Lung (tissue), 17 donors: ENCODE measurements at places on chromosomes 3 and 15.

DNA sequence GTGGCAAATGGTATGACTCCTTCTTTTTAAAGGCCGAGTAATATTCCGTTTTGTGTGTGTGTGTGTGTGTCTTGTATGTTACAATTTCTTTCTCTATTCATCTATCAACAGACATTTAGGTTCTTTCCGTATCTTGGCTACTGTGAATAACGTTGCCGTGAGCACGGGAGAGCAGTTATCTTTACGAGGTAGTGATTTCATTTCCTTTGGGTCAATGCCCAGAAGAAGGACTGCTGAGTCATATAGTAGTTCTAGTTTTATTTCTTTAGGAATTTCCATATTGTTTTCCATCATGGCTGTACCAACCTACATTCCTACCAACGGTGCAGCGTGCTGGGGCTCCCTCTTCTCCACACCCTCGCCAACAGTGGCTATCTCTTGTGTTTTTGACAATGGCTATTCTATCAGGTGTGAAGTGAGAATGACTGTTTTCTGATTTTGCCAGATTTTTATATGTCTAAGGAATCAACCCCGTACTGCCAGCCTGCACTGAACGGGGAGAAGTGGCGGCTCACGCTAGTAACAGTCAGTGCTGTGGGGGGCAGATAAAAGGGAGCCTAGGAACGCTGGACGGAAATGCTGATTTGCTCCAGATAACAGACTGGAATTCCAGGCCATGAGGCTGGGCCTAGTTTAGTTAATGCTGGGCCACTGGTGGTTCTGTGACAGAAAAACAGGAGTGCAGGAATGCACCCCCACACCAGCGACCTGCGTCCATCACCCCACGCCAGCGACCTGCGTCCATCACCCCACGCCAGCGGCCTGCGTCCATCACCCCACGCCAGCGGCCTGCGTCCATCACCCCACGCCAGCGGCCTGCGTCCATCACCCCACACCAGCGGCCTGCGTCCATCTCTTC lies 168.1 kb downstream of the XXYLT1 start:
- no peaks in the 10 kb centered on the region for H3K27me3 ChIP-seq
- DNase-seq, result peak; percentile 56
- H3K27ac ChIP-seq, result peak overlapping the region; percentile 54
- H3K4me3 ChIP-seq, result no peak overlapping the region

- DNase-seq, result no peak
- H3K36me3 ChIP-seq, result peaks cover 1% of the 10 kb centered on the region
- H3K27ac ChIP-seq, result no peak overlapping the region
Observed at GRCh38 chr3:114525278-114525677, 231.4 kb downstream of the TIGIT start.

DNA sequence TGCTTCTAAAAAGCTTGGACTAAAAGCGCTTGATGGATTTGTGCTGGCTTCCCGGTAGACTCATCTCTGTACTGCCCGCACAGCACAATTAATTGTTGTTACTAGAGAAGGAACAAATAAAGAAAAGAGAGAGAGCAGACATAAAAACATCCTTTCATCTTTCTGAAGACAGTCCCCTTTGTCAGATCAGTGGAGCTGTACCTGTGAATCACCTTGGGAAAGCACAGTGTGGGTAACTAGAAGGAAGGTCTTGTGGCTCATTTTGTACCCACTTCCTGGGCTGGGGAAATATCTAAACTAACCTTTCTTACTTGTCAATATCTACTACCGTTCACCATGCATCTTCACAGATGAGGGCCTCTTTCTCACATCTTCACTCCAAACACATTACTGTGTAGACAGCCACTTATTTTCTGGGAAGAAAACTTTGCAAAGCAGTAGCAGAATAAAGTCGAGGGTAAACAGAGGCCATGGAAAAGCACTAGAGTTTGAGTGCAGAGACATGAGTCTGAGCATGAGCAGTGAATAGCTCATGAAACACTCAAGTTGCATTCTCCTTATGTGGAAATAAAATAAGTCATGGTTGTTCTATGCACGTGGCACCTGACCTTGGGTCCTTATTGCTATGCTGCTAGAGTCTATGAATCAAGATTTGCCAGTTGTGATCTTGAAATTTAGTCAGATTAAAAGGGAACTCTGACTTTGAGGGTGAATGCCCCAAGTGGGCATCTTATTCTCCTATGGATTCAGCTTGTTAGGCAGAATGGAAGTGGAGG lies 169.3 kb downstream of the LPP start:
- no peak overlapping the region for H3K27ac ChIP-seq
- no peaks in the 10 kb centered on the region for H3K4me1 ChIP-seq
- no peak overlapping the region for H3K4me3 ChIP-seq
- no peaks in the 10 kb centered on the region for H3K27me3 ChIP-seq
- DNase-seq, result no peak
- peaks cover 1% of the 10 kb centered on the region for H3K36me3 ChIP-seq

GRCh38 chr15:26805470-26805869 lies 32.6 kb upstream of the GABRB3 start:
- no peaks in the 10 kb centered on the region for H3K36me3 ChIP-seq
- H3K27me3 ChIP-seq, result no peaks in the 10 kb centered on the region
- no peak overlapping the region for H3K27ac ChIP-seq
- DNase-seq, result no peak
- no peak overlapping the region for H3K4me3 ChIP-seq

DNA sequence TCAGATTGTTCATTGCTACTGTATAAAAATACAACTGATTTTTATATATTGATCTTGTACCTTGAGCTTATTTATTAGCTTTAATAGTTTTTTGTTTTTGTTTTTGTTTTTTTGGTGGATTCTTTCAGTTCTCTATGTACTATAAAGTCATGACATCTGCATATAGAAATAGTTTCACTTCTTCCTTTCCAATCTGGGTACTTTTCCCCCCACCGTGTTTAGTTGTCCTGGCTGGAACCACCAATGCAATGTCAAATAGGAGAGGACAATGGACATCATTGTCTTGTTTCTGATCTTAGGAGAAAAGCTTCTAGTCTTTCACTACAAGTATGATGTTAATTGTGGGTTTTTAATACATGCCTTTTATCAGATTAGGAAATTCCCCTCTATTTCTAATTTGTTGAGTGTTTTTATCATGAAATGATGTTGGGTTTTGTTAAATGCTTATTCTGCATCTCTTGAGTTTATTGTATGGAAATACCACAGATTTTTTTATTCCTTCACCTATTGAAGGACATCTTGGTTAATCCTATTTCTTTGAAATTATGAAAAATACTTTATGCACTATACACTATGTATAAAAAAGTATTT lies 2.8 kb upstream of the XCR1 start:
- no peak overlapping the region for H3K4me3 ChIP-seq
- H3K27me3 ChIP-seq, result no peaks in the 10 kb centered on the region
- DNase-seq, result no peak
- no peak overlapping the region for H3K27ac ChIP-seq

DNA sequence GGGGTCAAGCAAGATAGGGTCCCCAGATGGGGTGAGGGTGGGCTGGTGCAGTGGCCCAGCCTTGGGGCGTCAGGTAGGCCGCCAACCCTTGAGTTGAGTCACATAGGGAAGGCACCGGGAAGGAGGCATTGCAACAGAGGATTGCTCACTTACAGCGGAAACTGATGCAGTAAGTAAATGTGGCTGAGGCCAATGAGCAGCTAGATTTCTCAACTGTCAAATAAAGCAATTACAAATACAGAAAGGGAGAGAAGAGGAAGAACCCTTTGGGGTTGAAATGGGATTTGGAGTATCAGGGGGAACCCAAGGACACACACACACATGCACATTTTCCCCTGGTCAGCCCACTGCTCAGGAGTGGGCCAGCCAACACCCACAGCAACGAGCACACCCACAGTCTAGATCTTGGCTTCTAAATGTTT lies 44.0 kb downstream of the CHSY1 start:
- no peak overlapping the region for H3K4me3 ChIP-seq
- no peaks in the 10 kb centered on the region for H3K27me3 ChIP-seq
- no peaks in the 10 kb centered on the region for H3K36me3 ChIP-seq
- DNase-seq, result no peak
- H3K4me1 ChIP-seq, result peaks cover 12% of the 10 kb centered on the region

- DNase-seq, result peak; percentile 59
- H3K4me3 ChIP-seq, result no peak overlapping the region
- H3K36me3 ChIP-seq, result peaks cover 12% of the 10 kb centered on the region
- no peaks in the 10 kb centered on the region for H3K4me1 ChIP-seq
Observed at GRCh38 chr3:194615226-194615625, 18.0 kb downstream of the TMEM44 start.

- no peaks in the 10 kb centered on the region for H3K36me3 ChIP-seq
- no peaks in the 10 kb centered on the region for H3K4me1 ChIP-seq
- H3K27me3 ChIP-seq, result no peaks in the 10 kb centered on the region
Observed at GRCh38 chr3:82311901-82312300, 550.5 kb upstream of the GBE1 start.

- no peak overlapping the region for H3K27ac ChIP-seq
- no peaks in the 10 kb centered on the region for H3K4me1 ChIP-seq
- no peak overlapping the region for H3K4me3 ChIP-seq
- no peaks in the 10 kb centered on the region for H3K36me3 ChIP-seq
- no peaks in the 10 kb centered on the region for H3K27me3 ChIP-seq
- no peak for DNase-seq
Observed at GRCh38 chr3:159418571-159419526, 569.8 kb upstream of the IL12A start.

GRCh38 chr3:196624067-196624790 lies 15.3 kb upstream of the NRROS start:
- H3K27me3 ChIP-seq, result no peaks in the 10 kb centered on the region
- no peak overlapping the region for H3K27ac ChIP-seq
- no peak for DNase-seq
- H3K4me1 ChIP-seq, result no peaks in the 10 kb centered on the region
- H3K4me3 ChIP-seq, result no peak overlapping the region

DNA sequence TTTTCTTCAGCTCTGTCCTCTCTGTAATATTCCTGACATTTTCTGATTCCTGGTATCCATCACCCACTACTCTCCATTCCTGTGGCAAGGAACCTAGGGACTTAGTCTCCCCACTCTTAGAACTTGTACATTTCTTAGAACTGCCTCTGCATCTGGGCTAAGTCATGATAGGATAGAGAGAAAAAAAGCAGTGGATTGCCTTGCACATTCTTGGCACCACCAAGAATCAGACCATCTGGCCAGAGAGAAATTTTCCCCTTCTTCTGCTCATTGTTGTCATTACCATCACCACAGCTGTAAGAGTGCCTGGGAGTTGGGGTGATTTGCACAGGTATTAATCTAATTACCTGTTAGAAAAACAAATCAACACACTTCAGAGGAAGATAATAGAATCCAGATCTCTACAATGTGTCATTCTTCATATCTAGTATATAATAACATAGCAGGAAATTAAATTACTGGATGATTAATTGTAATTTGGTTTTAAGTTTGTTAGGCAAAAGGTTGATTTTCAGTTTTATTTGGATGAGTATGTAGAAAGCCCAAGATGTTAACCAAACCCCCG lies 264.8 kb upstream of the ZPLD1 start:
- no peak overlapping the region for H3K4me3 ChIP-seq
- no peak overlapping the region for H3K27ac ChIP-seq
- no peak for DNase-seq
- H3K36me3 ChIP-seq, result no peaks in the 10 kb centered on the region
- no peaks in the 10 kb centered on the region for H3K27me3 ChIP-seq
- no peaks in the 10 kb centered on the region for H3K4me1 ChIP-seq

- no peak overlapping the region for H3K27ac ChIP-seq
- DNase-seq, result peak; percentile 71
- no peaks in the 10 kb centered on the region for H3K4me1 ChIP-seq
- no peak overlapping the region for H3K4me3 ChIP-seq
Observed at GRCh38 chr3:30848087-30848779, 46.2 kb downstream of the GADL1 start.

GRCh38 chr3:123582315-123582714 lies 2.5 kb downstream of the HACD2 start:
- no peak overlapping the region for H3K4me3 ChIP-seq
- no peak overlapping the region for H3K27ac ChIP-seq

DNA sequence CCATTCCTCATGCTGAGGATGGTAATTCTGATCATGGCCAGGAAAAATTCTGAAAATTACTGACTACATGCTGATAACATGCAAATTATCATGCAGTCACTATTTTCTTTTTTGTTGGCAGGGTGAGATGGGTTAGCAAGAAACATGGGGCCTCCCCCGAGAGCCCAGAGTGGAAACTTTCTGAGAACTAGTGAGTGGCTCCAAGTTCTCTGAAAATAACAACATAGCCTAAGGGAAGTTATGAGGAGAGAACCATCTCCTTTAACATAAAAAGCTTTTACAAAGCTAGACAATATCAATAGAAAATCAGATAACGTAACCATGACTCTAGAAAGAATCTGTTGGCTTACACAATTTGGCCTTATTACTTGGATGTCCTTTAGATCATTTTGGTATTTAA lies 254.2 kb downstream of the PLOD2 start:
- H3K4me1 ChIP-seq, result no peaks in the 10 kb centered on the region
- no peaks in the 10 kb centered on the region for H3K27me3 ChIP-seq
- H3K4me3 ChIP-seq, result no peak overlapping the region

DNA sequence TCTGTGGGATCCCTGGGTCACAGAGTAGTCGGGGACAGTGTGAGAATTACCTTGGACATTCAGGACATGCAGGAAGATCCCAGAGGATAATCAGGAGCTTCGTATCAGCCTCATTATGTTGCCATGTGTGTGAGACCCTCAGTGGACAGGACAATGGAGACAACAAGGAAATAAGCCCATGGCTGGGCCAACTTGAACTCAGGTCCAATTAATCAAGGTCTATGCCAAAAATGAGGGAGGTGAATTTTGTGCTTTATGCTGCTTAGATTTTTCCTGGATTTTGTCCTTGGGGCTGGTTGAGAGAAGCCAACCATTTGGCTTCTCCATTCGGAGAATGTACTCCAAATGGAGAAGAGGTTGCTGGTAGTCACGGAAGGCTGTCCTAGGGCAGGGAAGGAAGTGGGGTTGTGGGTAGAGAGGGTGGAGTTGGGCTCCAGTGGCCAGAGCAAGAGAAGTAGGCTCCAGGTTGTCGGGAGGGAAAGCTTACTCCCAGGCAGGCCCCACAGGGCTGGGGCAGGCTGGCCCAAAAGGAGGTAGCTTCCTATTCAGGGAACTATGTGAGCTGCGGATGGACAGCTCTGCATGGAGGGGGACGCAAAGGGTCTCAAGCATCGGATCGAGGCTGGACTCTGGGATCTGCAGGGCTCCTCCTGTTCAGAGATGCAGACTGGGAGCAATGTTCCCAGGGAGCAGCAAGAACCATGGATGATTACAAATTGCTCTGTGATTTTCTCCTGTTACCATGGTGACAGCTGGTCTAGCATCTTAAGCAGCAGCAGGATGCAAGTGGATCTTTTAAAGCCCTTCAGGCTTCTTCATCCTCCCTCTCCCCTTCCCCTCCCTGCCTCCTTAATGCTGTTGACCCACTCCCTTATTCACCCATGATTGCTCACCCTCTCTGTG lies 91.1 kb downstream of the WNT7A start:
- H3K4me1 ChIP-seq, result no peaks in the 10 kb centered on the region
- no peaks in the 10 kb centered on the region for H3K36me3 ChIP-seq
- no peak overlapping the region for H3K27ac ChIP-seq
